ENCODE measurements at places on chromosomes 2 and 18. TPM values are rescaled to one million over a fixed set of nuclear protein-coding genes. Genes with fewer than 3 reads are reported as not detected.
A peak's percentile ranks its signal among the peaks of the same experiment; 100 is the strongest.

GRCh38 chr2:39217192-39217550, 26.6 kb downstream of the CDKL4 start:
- H3K36me3 ChIP-seq: no peaks in the 10 kb centered on the region
- no peak overlapping the region for H3K27ac ChIP-seq
- H3K4me3 ChIP-seq: no peak overlapping the region

DNA sequence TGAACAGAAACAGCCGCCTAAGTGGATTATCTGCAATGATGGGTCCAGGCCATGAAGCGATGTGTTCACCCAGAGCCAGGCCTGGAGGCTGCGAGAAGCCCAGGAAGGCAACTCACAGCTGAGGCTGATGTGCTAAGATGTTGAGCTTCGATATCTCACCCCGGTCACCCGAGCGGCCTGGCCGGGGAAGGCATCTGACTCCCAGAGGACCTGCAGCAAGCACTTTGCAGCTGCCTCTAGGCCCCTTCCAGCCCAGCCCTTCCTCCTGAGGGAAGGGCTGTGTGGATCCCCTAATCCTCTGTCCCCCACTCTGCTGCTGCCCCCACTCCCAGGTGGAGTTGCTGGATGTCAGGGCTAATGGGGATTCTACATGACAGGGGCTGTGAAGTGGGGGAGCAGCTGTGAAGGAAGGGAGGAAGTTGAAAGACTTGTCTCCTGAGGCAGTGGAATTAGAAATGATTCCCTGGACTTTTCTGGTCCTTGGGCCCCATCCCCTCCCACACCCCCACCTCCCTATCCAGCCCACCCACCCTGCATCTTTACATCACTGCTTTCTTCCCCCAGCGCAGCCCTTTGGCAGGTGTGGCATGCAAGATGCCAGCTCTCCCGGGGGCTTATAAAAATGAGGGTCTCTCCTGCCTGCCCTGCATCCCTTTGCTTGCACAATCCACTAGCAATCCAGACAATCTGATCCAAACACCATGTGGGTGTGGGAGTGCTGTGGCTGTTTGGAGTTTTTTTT, 4.3 kb downstream of the ATP6V1B1 start:
- H3K27ac ChIP-seq: no peak overlapping the region
- no peaks in the 10 kb centered on the region for H3K36me3 ChIP-seq
- DNase-seq: no peak
- peaks cover 4% of the 10 kb centered on the region for H3K27me3 ChIP-seq

GRCh38 chr2:37809525-37809924, 115.6 kb upstream of the RMDN2 start:
- H3K27me3 ChIP-seq: no peaks in the 10 kb centered on the region
- H3K27ac ChIP-seq: no peak overlapping the region
- H3K4me1 ChIP-seq: no peaks in the 10 kb centered on the region
- DNase-seq: no peak
- H3K36me3 ChIP-seq: no peaks in the 10 kb centered on the region

DNA sequence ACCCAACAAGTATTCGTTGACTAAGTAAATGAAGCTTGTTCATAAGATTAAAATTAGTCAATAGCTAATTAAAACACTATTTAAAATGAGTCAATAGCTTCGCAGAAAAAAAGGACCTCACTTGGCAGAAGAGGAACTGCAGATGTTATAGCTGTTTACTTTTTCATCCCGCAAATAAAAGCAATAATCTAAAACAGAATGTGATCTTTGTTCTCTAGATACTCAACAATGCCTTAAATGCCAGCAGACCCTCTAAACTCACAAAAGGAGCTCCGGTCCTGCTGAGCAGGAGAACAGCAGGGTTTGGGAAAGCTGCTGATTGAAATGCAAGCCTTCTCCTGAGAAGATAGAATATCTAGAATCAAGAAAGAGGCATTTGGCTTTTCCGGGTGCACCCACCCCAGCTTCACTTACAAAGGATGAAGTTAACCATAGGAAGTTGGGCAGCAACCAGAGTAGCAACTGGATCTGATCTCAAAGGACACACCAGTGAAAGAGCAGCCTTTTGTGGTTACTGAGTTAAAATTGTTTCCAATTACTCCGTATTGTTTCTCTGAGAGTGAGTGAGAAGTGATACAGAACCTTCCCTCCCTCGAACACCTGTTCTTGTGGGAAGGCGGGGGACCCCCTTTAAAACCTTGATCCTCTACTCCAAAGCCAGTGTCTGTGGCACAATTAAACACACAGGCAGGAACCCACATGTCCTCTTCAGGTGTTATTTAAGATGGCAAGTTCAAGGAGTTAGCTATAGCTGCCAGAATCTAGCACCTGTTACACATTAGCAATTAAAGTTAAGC, 6.8 kb downstream of the CCBE1 start:
- H3K4me1 ChIP-seq: no peaks in the 10 kb centered on the region
- DNase-seq: no peak
- H3K27ac ChIP-seq: no peak overlapping the region
- H3K4me3 ChIP-seq: no peak overlapping the region
- no peaks in the 10 kb centered on the region for H3K36me3 ChIP-seq

DNA sequence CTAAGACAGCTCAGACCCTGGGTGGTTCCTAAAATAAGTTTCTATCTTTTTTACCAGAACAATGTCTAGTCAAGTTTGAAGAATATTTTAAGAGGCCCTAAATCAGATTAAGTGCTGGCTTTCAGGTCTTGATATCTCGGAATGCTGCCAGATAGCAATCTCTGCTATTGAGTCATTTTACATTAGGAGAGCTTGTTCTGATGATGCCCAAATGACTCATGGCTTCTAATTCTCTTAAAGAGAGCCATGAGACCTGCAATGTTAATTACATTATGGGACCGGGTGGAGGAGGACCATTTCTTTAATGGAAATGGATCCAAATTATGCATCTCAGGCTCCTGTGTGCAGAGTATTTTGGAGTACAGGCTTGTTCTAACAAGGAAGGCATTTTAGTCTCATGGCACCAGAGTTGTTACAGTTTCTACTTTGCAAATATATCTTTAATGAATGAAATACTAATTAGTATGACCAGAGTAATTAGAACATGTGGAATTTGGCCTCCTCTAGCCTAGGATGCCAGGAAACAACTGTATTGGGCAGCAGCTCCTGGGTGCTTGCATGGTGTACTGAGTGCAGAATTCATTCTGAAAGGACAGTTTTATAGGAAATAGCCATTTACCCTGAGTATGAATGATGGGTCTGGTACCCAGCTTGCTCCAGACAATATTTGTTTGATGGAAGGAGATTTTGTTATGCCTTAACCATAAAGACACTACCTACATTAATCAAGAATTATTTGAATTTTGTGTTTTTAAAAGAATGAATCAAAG, 94.0 kb upstream of the SULT1C3 start:
- H3K4me1 ChIP-seq: no peaks in the 10 kb centered on the region
- H3K27me3 ChIP-seq: no peaks in the 10 kb centered on the region
- no peak for DNase-seq
- no peaks in the 10 kb centered on the region for H3K36me3 ChIP-seq
- no peak overlapping the region for H3K27ac ChIP-seq

DNA sequence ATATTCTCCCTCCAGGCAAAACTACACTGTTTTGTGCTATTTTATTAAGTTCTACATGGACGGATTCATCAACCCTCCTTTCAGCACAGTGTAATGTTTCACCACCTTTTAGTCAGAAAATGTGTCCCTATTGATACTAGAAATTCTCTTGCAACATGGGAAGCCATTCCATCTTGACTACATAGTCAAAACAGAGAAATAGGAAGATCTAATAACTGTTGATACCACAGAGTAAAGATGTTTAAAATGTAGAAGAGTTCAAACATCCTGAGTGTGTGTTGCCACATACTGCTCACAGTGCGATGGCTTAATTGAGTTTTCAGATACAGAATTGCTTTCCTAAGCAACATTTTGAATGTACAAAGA, 492.2 kb upstream of the RAB12 start:
- H3K4me3 ChIP-seq: no peak overlapping the region
- no peak overlapping the region for H3K27ac ChIP-seq
- H3K36me3 ChIP-seq: no peaks in the 10 kb centered on the region
- H3K27me3 ChIP-seq: no peaks in the 10 kb centered on the region
- DNase-seq: no peak
- H3K4me1 ChIP-seq: no peaks in the 10 kb centered on the region

- no peaks in the 10 kb centered on the region for H3K36me3 ChIP-seq
- peaks cover 3% of the 10 kb centered on the region for H3K4me1 ChIP-seq
- H3K27ac ChIP-seq: no peak overlapping the region
- no peak for DNase-seq
Observed at GRCh38 chr2:45242161-45242741, 233.0 kb upstream of the SIX2 start.

- no peak overlapping the region for H3K4me3 ChIP-seq
- no peak overlapping the region for H3K27ac ChIP-seq
- H3K27me3 ChIP-seq: no peaks in the 10 kb centered on the region
Observed at GRCh38 chr2:19609266-19609665, 250.8 kb upstream of the OSR1 start.

GRCh38 chr2:238243496-238244076, 3.7 kb upstream of the HES6 start:
- H3K27me3 ChIP-seq: no peaks in the 10 kb centered on the region
- peaks cover 19% of the 10 kb centered on the region for H3K4me1 ChIP-seq
- no peaks in the 10 kb centered on the region for H3K36me3 ChIP-seq
- H3K27ac ChIP-seq: no peak overlapping the region
- no peak for DNase-seq

GRCh38 chr2:222795450-222796357, 65.1 kb upstream of the ACSL3 start:
- H3K27me3 ChIP-seq: no peaks in the 10 kb centered on the region
- no peak for DNase-seq
- no peaks in the 10 kb centered on the region for H3K36me3 ChIP-seq
- peak overlapping the region; percentile 81 for H3K27ac ChIP-seq

DNA sequence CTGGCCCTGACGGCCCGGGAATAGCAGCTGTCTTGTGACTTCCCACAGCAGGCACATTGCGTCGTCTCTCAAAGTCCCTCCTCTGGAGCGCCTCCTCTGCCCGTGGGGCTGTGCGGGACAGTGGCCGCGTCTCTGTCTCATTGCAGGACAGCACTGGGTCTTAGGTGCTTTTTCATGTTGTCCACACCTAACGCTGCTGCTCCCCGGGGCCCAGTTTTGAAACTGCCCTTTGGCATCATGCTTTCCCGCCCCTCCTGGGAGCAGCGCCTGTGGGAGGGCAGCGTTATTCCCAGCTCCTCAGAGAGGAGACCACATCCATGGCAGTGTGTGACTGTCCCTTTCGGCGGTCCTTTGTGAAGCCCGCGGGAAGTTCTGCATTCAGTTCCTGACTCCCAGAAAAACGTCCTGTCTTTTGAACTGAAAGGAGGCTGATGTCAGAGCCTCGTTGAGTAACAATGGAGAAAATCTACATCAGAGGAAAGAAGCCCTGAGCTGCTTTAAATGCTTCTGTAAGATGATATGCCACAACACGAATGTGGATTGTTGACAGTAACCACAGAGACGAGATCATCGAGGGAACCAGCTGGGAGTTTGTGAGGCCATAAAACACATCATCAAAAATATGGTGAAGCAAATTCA, 226.0 kb downstream of the FAM210A start:
- H3K36me3 ChIP-seq: no peaks in the 10 kb centered on the region
- peak; percentile 49 for DNase-seq
- peak overlapping the region; percentile 47 for H3K27ac ChIP-seq
- peaks cover 2% of the 10 kb centered on the region for H3K4me1 ChIP-seq
- H3K4me3 ChIP-seq: no peak overlapping the region

- H3K27ac ChIP-seq: no peak overlapping the region
- H3K36me3 ChIP-seq: no peaks in the 10 kb centered on the region
- no peaks in the 10 kb centered on the region for H3K27me3 ChIP-seq
- no peaks in the 10 kb centered on the region for H3K4me1 ChIP-seq
Observed at GRCh38 chr18:25133879-25134278, 218.1 kb downstream of the ZNF521 start.

DNA sequence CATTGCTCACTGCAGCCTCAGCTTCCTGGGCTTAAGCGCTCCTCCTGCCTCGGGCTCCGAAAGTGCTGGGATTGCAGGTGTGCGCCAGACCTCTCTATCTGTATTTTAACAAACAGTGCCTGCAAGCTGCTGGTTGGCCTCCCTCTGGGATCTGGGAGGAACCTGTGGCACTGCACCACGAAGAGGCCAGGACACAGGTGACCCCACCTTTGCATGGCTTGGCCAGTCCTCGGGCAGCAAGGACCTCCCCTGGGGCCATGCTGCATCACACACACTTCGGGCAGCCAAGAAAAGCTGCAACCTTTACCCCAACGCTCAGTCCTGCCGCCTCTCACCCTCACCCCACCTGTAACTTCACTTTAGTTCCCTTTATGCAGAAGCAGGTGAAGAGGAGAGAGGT, 70.0 kb downstream of the PXDN start:
- H3K36me3 ChIP-seq: peaks cover 7% of the 10 kb centered on the region
- DNase-seq: no peak
- no peak overlapping the region for H3K4me3 ChIP-seq

- H3K27me3 ChIP-seq: no peaks in the 10 kb centered on the region
- no peak overlapping the region for H3K27ac ChIP-seq
- H3K4me1 ChIP-seq: no peaks in the 10 kb centered on the region
- no peaks in the 10 kb centered on the region for H3K36me3 ChIP-seq
- DNase-seq: no peak
Observed at GRCh38 chr2:241720560-241720959, 13.9 kb upstream of the D2HGDH start.

- no peak for DNase-seq
- no peaks in the 10 kb centered on the region for H3K4me1 ChIP-seq
- no peak overlapping the region for H3K4me3 ChIP-seq
- H3K36me3 ChIP-seq: no peaks in the 10 kb centered on the region
- H3K27ac ChIP-seq: no peak overlapping the region
Observed at GRCh38 chr18:9174302-9174701, 37.7 kb downstream of the ANKRD12 start.

DNA sequence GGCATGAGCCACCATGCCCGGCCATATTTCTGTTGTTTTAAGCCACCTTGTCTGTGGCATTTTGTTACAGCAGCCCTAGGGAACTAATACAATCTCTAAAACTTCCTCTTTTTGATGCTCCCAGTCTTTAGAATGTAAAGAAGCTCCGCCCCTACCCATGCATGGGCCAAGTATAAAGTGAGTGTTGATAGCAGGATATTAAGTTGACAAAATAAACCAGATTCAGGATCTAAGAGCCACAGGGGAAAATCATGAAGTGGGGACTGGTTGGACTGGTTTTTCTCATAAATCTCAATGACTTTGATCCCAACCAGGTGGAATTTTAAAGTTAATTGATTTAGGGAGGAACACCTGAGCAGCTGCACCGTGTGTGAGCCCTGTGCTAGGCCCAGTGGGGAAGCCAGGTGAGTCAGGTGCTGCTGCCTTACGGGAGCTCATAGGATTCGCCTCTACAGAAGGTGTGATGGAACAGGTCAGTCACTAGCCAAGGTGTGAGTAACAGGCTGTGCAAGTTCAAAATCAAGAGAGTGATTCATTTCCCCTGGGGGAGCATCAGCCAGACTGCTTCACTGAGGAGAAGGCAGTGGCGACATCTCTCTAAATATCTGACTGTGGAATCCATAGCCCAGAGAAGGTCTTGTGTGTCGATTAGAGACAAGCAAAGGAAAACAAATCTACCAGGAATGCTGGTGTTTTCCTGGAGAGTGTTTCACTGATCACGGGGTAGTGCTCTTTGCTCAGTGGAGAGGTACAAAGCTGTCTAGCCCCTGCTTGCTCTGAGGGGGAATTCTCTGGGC, 63.0 kb upstream of the MSH2 start:
- no peak overlapping the region for H3K4me3 ChIP-seq
- H3K36me3 ChIP-seq: no peaks in the 10 kb centered on the region
- no peak overlapping the region for H3K27ac ChIP-seq
- no peaks in the 10 kb centered on the region for H3K27me3 ChIP-seq
- no peaks in the 10 kb centered on the region for H3K4me1 ChIP-seq
- peak; percentile 59 for DNase-seq

CHST9 gene
- 19.3 TPM for total RNA-seq

ECEL1 gene
- total RNA-seq: 15.3 TPM

MYO5B gene
- 28.5 TPM for total RNA-seq

MPV17 gene
- 82.5 TPM for total RNA-seq

CRYGD gene
- not detected for total RNA-seq

PDE11A gene
- 14.9 TPM for total RNA-seq
